ENCODE measurements at places on chromosomes 7 and 10. TPM values are rescaled to one million over a fixed set of nuclear protein-coding genes. Genes with fewer than 3 reads are reported as not detected.

DNA sequence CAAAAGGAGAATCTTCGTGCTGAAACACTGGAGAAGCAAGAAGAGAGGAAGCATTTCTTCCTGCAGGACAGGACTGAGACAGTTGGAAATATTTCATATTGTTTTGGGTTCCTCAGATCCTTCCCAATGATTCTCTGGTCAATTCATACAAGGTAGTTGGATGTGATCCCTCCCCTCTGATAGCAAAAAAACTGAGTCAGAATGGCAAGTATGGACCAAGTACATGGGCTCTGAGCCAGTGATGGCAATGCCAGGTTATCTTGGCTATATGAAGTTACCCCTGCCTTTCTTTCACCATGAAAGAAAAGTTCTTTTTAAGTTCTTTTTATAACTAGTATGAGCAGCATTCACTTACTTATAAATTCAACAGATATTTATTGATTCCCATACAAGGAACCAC, 124.4 kb upstream of the PTPRZ1 start:
- H3K4me1 ChIP-seq = no peaks in the 10 kb centered on the region
- no peaks in the 10 kb centered on the region for H3K27me3 ChIP-seq
- H3K4me3 ChIP-seq = no peak overlapping the region
- no peaks in the 10 kb centered on the region for H3K36me3 ChIP-seq
- no peak for DNase-seq

GRCh38 chr10:86945361-86946212, 11.8 kb downstream of the MMRN2 start:
- no peaks in the 10 kb centered on the region for H3K4me1 ChIP-seq
- no peak overlapping the region for H3K27ac ChIP-seq
- H3K27me3 ChIP-seq = peaks cover 14% of the 10 kb centered on the region
- no peak for DNase-seq
- H3K4me3 ChIP-seq = no peak overlapping the region

- H3K27me3 ChIP-seq = peaks cover 12% of the 10 kb centered on the region
- no peak overlapping the region for H3K27ac ChIP-seq
- no peaks in the 10 kb centered on the region for H3K4me1 ChIP-seq
- no peak overlapping the region for H3K4me3 ChIP-seq
- no peak for DNase-seq
Observed at GRCh38 chr10:86553213-86553612, 31.6 kb upstream of the WAPL start.

DNA sequence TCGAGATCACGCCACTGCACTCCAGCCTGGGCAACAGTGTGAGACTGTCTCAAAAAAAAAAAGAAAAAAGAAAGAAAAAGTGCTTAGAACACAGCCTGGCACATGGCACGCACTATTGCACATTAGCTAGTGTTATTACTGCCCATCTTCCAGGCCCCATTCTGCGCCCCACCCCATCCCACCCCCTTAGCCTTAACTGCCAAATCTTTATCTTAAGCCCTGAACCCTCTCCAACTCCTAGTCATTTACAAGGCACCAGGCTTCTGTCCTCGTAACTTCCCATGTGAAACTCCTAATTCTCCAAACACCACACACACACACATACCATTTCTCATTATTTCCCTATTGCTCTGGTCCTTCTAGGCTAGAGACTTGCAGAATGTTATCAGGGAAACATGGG, 4.8 kb downstream of the FRAT2 start:
- no peaks in the 10 kb centered on the region for H3K27me3 ChIP-seq
- DNase-seq = no peak
- no peak overlapping the region for H3K27ac ChIP-seq

Gene GSTO2
- 2.3 TPM for total RNA-seq

Gene TRPV5
- not detected for total RNA-seq

GRCh38 chr7:100726996-100727761, 6.2 kb upstream of the ZAN start:
- H3K36me3 ChIP-seq = no peaks in the 10 kb centered on the region
- peaks cover 9% of the 10 kb centered on the region for H3K4me1 ChIP-seq
- no peak overlapping the region for H3K27ac ChIP-seq
- peak; percentile 61 for DNase-seq
- peaks cover 29% of the 10 kb centered on the region for H3K27me3 ChIP-seq

Gene GJD4
- total RNA-seq = not detected

Gene ARMH3
- 13.1 TPM for total RNA-seq

GRCh38 chr10:47348661-47349470, 703 bp downstream of the RBP3 start:
- no peak for DNase-seq
- H3K27ac ChIP-seq = no peak overlapping the region
- H3K27me3 ChIP-seq = peaks cover 39% of the 10 kb centered on the region
- no peaks in the 10 kb centered on the region for H3K4me1 ChIP-seq
- no peak overlapping the region for H3K4me3 ChIP-seq

Gene KLHL7
- total RNA-seq = 29.2 TPM

GRCh38 chr7:106260136-106260561, 24.6 kb downstream of the NAMPT start:
- no peak overlapping the region for H3K27ac ChIP-seq
- peaks cover 36% of the 10 kb centered on the region for H3K36me3 ChIP-seq
- no peak overlapping the region for H3K4me3 ChIP-seq

Gene HOXA10
- total RNA-seq = 0.28 TPM

DNA sequence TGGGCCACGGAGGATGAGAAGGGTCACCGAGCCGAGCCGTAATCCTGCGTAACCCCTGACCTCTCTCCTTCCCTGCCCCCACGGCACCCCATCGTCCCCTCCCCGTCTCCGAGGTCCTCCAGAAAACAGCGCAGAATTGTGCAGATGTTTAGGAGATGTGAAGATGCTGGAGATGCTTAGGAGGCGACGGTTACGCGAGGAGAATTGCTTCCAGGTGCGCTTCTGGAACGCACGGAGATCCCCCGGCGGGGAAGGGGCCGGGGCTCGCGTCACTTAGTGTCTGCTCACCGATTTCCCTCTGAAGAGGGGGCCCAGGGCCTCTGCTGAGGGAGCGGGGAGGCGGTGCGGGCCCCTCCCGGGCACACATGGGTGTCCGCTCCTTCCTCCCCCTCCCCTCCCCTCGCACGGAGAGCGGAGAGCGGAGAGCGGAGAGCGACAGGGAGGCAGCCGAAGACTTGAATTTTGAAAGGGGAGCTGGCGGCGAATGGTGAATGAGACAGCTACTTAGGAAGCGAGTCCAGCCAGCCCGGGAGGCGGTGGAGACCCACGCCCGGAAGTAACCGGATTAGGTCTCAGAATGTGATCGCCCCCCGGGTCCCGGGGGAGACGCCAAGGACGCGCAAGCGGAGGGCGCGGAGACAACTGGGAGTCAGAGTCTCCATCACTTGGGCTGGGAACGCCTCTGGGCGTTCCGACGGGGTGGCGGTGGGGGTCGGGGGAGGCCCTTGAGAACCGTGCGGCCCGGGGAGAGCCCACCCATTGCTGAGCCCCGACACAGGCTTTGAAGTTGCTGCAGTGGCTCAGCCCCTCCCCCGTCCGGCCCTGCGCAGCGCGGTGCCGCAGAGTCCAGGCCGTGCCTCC, 8.7 kb upstream of the EN2 start:
- H3K36me3 ChIP-seq = no peaks in the 10 kb centered on the region
- no peak overlapping the region for H3K27ac ChIP-seq
- DNase-seq = no peak

DNA sequence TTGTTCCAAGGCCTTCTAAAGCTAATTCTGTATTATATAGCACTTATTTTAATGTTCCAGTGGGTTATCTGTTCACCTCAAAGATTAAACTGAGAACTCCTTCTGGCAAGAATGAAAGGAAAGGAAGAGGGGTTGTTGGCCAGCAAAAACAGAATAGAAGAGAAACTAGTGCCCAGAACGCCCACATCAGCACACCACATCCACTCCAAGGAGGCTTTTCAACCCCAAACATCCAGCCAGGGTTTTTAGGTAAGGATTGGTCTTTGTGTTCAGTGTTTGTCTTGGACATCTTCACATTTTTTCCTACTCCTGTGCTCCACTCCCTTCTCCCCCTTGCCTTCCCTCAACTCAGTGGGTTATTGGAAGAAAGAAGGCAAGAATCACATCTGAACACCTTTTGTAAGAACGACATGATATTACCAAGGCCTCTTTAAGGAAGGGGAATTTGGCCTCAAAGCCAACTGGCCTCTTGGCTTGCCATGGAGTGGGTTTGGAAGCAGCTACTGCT, 55.8 kb downstream of the BICC1 start:
- H3K27ac ChIP-seq = no peak overlapping the region
- no peaks in the 10 kb centered on the region for H3K27me3 ChIP-seq

GRCh38 chr10:97229322-97230015, 43.7 kb upstream of the SLIT1 start:
- DNase-seq = peak; percentile 81
- peaks cover 3% of the 10 kb centered on the region for H3K36me3 ChIP-seq
- peaks cover 3% of the 10 kb centered on the region for H3K4me1 ChIP-seq
- H3K4me3 ChIP-seq = no peak overlapping the region
- no peaks in the 10 kb centered on the region for H3K27me3 ChIP-seq
- no peak overlapping the region for H3K27ac ChIP-seq

DNA sequence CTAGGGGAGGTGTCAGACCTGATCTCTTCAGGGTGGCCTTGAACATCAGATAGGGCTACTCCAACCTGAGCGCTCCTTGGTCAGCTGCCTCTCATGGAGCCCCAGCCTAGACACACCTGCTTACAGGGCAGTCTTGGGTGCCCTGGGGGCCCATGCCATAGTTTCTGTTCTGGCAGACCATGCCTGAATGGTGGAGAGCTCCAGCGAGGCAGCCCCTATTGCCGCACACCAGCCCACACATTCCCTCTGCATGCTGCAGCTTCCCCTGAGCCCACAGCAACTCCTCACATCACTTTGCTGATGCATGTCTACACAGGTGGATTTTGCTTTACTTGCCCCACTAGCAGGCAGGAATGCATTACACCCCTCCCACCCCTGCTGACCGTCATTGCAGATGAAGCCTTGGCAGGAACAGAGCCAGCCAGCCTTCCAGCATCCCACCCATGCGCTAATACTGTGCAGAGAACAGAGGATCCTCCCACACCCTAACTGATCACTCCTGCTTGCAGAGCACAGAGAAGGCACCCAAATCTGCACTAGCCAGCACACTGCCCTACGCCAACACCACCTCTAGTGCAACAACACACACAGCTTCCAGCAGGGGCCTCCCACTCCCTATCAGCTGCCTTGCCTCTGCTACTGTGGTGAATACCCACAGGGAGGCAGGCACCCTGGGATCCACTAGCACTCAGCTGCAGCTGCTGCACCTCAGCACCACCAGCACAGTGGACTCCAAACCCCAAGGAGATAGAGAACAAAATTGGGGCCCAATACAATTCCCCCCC, 43.0 kb upstream of the GRM3 start:
- H3K4me3 ChIP-seq = no peak overlapping the region
- no peaks in the 10 kb centered on the region for H3K36me3 ChIP-seq
- no peak for DNase-seq
- no peak overlapping the region for H3K27ac ChIP-seq
- H3K4me1 ChIP-seq = no peaks in the 10 kb centered on the region

DNA sequence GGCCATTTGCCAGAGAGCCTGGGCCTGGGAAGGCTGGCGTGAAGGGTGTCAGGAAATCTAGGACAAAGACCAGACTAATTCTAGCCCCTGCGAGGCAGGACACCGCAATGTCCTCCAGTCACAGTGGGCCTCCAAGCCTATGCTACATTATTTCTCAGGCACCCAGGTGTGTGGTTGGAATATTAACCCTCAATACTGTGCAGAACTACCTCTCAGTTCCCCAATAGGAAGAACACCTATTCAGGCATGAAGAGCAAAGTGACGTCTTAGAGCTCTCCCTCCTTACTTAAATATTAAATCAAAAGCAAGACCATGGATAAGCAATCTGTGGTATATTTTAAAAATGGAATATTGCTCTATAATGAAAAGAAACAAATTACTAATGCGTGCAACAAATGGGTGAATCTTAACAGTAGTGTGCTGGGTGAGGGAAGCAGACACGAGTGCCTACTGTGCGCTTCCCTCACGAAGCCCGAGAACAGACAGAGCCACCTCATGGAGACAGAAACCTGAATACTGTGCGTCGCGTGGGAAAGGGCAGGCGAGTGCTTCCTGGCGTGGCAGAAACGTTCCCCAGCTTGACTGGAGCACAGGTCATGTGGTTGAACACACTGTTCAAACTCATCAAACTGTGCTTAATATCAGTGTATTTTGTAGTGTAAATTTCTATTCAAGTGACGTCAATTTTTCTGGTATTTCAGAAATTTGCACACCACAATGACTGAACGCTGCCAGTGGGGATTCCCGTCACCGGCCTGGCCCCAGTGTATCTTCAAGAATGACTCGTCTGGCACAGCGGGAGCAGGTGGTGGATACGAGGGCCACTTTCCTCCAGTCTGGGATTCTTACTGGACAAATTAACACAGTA, 15.5 kb upstream of the PTPRN2 start:
- peak; percentile 63 for DNase-seq
- no peak overlapping the region for H3K4me3 ChIP-seq
- H3K27ac ChIP-seq = no peak overlapping the region
- H3K27me3 ChIP-seq = no peaks in the 10 kb centered on the region

- no peaks in the 10 kb centered on the region for H3K4me1 ChIP-seq
- no peak overlapping the region for H3K4me3 ChIP-seq
Observed at GRCh38 chr10:110817614-110818013, 54.1 kb upstream of the PDCD4 start.

DNA sequence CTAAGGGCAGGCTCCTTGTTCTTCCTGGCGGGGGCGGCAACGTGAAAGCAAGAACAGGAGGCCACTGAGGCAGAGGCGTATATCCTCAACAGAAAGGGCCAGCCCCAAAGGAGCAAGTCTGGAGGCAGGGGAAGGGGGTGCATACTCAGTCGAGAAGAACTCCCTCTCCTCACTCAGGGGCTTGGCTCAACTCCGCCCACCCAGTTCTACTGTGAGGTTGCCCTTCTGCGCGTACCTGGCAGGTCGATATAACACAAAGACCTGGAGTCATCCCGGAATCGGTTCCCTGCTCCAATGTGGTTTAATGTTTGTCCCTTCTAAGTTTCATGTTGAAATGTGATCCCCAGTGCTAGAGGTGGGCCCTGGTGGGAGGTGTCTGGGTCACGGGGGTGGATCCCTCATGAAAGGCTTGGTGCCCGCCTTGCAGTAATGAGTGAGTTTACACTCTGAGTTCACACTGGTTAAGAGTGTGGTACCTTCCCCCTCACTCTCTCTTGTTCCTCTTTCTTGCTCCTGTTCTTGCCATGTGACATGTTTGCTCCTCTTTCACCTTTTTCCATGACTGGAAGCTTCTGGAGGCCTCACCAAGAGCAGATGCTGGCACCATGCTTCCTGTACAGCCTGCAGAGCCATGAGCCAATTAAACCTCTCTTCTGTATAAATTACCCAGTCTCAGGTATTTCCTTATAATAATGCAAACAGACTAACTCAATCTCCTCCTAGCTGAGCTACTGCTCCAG, 32.6 kb downstream of the GSDME start:
- H3K4me1 ChIP-seq = peaks cover 2% of the 10 kb centered on the region
- H3K4me3 ChIP-seq = no peak overlapping the region
- no peak overlapping the region for H3K27ac ChIP-seq
- H3K36me3 ChIP-seq = peaks cover 2% of the 10 kb centered on the region
- no peaks in the 10 kb centered on the region for H3K27me3 ChIP-seq

Gene OR6B1
- total RNA-seq = not detected

GRCh38 chr10:64038107-64038506, 516.9 kb downstream of the REEP3 start:
- H3K27me3 ChIP-seq = no peaks in the 10 kb centered on the region
- no peaks in the 10 kb centered on the region for H3K36me3 ChIP-seq
- H3K27ac ChIP-seq = no peak overlapping the region
- no peaks in the 10 kb centered on the region for H3K4me1 ChIP-seq
